ENCODE measurements at places on chromosomes 11 and 22.
A peak's percentile ranks its signal among the peaks of the same experiment; 100 is the strongest.

DNA sequence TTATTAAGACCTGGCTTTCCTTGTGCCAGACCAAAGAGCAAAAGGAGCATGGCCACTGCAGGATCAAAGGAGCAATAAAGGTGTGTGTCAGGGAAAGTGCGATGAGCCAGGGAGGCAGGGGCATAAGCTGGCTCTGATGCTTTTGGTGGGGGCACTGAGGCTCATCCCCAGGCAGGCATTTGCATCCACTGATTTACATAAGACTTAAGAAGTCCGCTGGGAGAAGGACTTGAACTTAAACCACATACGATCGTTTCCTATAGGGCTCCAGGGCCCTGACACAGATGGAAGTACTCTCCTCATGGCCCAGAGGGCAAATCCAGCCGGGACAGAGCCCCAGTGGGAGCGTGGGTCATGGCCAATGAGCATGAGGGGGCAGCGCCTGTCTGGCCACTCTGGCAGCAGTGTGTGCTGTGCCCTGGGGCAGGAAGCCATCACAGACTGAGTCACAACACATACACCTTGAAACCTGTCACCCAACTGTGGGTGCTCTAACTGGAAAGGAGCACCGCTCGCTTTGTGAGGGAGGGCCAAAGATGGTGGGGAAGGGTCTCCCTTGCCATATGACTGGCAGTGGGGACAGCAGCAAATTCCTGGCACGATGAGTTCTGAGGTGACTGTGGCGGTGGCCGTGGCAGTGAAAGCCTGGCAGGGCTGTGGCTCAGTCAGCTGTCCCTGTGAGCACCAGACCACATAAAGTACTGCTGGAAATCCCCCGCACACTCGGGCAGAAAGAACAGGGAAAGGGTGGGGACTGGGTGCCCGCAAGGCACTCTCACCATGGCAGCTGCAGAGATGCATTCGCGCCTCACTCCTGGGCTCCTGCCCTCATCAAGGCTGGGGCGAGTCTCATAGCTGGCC, 79.4 kb upstream of the LMO1 start:
- no peak for DNase-seq

GRCh38 chr11:115316696-115317095, 187.5 kb downstream of the CADM1 start:
- no peak for DNase-seq

DNA sequence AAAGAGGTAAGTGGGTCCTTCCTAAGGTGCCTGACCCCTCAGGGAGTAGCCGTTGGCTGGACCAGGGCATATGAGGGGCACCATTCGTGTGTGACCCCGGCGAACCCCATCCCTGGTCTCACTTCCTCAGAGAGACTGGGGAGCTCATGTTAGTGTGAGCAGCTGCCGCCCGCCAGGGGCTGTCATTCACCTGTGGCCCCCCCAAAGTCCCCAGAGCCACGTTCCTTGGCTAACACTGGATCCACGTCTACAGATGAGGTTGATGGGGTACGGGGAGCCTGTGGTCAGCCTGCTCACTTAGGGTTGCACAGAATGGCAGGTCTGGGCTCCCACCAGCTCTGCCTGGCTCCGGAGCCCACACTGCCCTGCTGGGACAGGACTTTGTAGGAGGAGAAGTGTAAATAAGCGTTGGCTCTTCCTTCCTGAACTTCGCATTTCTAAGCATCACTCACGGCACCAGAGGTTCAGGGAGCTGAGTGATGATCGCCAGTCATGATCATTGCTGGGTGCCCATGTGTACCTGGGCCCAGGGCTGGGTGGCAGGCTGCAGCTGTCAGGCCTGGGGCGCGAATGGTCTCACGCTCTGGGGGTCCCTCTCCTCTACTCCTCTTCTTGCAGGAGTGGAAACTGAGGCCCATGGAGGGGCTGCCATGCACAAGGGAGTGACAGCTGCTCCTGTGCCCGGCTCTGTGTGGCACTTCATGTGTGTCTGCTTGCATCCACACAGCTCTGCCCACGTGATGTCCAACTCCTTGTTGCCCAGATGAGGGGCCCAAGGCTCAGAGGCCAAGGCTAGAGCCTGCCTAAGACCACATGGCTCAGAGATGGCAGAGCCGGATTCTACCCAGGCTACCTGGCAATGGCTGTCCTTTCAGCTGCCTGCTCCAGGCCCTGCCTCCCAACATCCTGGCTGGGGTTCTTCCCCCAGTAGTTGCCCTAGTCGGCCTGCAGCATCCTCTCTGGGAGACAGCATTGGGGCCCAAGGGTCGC, 11.1 kb downstream of the TTC38 start:
- no peak for DNase-seq

- DNase-seq = no peak
These were observed 26.5 kb downstream of the ADORA2A start for GRCh38 chr22:24453853-24454252.

GRCh38 chr11:87265979-87266378, 228.2 kb downstream of the TMEM135 start:
- DNase-seq = no peak

GRCh38 chr11:24589064-24589463, 92.2 kb downstream of the LUZP2 start:
- no peak for DNase-seq

- no peak for DNase-seq
These were observed 33.4 kb downstream of the SERPIND1 start for GRCh38 chr22:20807315-20807752.

DNA sequence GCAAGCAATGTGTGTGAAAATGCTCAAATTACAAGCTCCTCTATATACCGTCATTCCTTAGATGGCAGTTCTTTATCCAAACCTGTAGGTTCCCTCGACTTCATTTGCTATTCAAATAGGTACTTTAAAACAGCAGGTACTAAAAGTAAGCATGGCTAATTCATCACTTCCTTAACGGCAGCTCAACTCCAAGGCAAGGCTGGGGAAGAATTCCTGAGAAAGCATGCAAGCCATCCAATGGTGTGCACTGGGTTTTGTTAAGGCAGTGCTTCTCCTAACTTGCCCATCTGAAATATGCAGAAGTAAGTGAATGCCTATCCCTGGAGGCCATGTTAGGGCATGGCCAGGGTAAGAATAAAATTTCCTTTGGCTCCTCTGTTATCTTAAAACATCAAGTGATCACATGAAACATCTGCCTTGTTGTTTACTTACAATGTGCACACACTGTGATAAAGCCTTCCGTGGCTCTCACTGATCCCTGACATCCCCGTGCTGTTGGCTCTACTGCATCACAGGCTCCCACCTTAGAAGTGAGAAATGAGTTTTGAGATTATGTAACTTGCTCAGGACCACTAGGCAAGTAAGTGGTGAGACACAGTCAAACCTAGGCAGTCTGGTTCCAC, 52.1 kb downstream of the SMCO4 start:
- DNase-seq = no peak

DNA sequence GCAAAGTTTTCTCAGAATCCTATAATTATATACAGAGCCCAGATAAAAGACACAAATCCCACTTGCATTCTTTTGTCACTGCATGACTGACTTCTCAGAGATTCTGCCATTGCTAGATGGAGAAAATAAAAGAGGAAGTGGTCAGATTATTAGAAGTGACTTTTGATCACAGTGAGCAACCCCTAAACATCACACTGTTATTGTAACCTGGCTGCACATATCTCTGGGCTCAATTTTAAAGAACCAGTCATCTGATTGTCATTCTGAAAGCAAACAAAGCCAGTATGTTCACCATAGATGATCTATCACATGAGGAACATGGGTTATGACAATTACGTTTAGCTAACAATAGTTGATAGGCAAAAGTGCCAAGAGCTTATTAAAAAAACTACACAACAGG, 47.8 kb downstream of the COPB1 start:
- DNase-seq = no peak

- no peak for DNase-seq
These were observed 60.7 kb downstream of the GLYATL1 start for GRCh38 chr11:59000003-59000402.

- peak; percentile 32 for DNase-seq
These were observed 528 bp upstream of the ARRB1 start for GRCh38 chr11:75351791-75352587.

GRCh38 chr11:45264839-45265515, 21.2 kb downstream of the SYT13 start:
- no peak for DNase-seq

DNA sequence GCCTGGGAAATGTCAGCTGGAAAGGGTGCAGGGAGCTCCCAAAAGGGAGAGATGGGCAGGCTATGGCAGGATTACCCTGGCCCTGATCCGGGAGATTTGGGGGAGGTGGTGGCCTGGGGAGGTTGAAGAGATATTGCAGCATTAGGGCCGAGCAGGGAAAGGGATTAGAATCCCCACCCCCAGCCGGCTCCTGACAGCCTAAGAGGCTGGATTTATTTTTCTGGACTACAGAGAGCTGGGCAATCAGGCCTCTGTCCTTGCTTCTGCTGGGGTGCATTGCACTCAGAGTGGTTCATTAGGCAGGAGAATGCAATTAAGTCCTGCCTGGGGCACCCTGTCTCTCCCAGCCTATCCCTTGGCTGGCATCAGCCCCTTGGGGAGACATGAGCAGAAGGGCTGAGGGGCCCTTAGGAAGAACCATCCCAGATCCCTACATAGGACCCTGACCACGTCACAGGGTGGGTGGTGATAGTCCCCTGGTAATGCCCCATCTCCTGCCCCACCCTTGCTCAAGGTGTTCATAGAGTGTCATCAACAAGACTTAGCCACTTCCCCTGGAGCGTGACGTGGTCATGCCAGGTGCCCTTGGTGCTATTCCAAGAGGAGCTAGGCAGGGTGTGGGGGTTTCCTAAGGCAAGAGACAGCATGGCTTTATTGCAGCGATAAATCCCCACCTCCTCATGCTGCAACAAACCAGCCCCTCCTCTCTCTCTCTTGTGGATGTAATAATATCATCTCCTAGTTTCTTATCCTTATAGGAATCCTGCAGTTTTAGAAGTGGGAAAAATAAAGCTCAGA, 38.4 kb upstream of the KLHL35 start:
- no peak for DNase-seq

- no peak for DNase-seq
These were observed 12.6 kb upstream of the MMP20 start for GRCh38 chr11:102637731-102638130.

DNA sequence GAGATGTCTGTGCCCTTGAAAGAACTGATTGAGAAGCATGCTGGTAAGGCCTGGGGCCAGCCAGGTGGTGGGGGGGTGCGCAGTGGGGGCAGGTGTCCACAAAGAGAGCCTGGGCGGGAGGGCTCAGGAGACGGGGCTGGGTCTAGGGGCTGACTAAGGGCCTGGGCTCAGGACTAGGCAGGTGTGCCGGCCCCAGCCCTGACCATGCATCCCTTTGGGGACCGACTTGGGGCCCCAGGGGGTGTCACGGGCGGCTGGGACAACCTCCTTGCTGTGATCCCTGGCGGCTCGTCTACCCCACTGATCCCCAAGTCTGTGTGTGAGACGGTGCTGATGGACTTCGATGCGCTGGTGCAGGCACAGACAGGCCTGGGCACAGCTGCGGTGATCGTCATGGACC, 4.4 kb downstream of the NDUFV1 start:
- no peak for DNase-seq

- no peak for DNase-seq
These were observed 49.7 kb downstream of the CCDC34 start for GRCh38 chr11:27313157-27313821.

GRCh38 chr11:103281301-103281700, 172.1 kb downstream of the DYNC2H1 start:
- DNase-seq = no peak

- DNase-seq = no peak
These were observed 342.6 kb downstream of the TBC1D22A start for GRCh38 chr22:47105085-47105484.

GRCh38 chr22:49476800-49477400, 350.8 kb downstream of the BRD1 start:
- no peak for DNase-seq

DNA sequence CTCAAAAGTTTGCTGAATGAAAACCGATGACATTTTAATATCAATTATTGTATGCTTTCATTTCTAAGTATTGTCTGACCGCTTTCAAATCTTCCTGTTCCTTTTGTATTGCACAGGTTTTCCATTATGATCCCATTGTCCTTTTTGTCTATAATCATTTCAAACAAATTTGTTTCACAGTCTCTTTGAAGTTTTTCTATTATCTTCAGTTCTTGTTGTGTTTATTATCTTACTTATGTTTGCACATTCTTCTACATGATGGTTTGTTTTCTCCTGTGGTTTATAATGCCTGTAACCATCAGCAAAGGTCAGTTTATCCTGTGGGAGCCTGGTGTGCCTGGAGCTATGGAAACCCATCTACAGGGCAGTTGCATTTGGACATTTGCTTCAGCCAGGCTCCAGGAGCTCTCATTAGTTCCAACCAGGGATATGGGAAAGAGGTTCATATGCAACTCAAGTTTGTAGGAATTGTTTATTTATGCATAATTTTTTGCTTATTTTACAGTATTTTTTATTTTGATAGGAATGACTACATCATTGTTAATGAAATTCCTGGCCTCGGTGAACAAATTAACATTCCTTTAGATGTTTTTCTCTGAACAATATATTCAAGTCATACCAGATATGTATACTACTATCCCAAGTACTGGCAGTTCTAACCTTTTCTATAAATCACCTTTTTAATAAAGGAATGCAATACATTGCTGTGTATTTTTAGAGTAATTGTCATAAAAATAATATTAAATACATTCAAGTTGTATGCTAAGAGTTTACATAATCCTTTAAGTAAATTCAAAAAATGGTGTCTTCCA, 179.2 kb downstream of the SBF2 start:
- DNase-seq = no peak

DNA sequence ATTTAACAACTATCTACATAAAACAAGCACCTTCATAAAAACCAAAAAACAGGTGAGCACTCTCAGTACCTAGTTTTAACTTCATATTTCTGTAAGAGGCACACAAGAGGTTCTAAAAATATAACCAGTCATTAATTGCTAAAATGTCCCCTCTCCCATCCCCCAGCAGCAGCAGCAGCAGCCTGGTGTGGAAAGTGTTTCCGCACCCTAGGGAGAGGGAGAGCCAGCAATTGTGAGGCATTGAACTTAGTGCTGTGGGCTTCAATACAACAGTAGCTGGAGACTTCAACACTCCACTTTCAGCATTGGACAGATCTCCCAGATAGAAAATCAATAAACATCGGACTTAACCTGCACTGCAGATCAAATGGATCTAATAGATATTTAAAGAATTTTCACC, 1158.5 kb downstream of the JRKL start:
- DNase-seq = no peak

DNA sequence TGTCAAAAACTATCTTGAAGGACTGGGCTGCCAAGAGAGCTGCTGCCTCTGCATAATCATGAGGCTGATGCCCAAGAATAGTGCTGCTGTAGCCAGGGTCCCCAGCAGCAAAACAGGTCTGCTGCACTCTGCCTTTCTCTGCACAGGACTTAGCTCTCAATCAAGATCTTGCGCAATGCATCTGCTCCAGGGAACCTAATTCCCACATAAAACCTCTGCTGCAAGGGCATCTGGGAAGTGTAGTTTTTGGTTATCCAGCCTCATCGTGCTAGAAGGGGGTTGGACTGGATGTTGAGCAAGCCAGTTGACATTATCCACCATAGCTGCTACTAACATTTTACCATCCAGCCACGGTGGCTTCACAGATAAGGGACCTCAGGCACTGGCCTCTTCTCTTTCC, 192.7 kb downstream of the C11orf91 start:
- no peak for DNase-seq

DNA sequence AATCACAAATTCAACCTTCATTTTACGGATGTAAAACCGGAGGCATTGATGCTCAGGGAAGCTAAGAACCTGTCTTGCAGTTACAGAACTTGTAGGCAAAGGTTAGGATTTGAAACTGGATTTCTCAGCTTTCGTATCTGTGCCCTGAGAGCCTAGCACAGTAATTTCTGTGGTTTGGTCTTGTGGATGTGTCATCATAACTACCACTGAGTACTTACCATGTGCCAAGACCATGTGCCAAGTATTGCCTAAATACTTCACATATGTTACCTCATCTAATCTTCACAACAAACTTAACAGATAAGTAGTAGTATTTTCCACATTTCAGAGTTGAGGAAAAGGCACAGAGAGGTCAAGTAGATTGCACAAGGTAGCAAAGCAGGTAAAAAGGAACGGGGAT, 140.7 kb downstream of the NXPE2 start:
- no peak for DNase-seq

All from central memory CD8-positive, alpha-beta T cell (primary cell).